ENCODE measurements at places on chromosomes 7 and 10.

- no peak for DNase-seq
Measured at GRCh38 chr10:112461029-112461887, 14.2 kb downstream of the VTI1A start.

GRCh38 chr7:84083846-84084245 lies 110.7 kb downstream of the SEMA3A start:
- no peak for DNase-seq

GRCh38 chr10:72238392-72239175 lies 22.5 kb upstream of the ASCC1 start:
- no peak for DNase-seq

DNA sequence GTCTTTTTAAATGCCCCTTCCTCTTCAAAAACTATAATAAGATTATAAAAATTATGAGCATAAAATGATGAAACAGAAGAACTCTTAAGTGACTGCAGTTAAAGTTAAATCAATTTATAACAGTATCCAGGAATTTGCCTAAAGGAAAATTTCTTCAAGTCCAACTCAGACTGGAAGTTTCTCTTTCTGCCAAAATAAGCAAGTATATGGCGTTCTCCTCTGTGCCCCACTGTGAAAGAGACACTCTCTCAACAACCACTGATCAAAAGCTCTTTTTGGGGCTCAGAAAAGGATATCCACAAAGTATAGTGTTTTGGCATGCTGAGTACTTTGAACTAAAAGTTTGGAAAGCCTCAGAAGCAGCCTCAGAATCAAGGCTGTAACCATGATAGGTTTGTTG lies 139.9 kb downstream of the SKIDA1 start:
- no peak for DNase-seq

GRCh38 chr7:19079066-19079465 lies 38.4 kb downstream of the TWIST1 start:
- no peak for DNase-seq

DNA sequence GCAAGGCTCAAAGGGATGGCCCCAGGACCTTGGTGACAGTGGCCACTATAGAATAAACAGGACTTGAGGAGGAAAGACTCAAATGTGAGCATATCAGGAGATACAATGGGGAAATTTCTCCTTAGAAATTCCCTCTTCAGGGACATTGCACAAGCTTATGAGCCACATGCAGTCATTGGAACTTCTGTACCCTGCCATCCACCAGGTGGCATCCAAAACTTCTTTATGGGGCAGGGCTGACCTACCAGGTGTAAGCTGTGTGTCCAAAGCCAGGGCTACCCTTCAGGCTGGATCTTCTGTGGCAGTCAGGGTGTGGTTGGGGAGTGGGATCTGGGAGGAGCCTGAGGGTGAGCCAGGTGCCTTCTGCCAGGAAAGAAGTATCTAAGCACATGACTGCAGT lies 36.6 kb upstream of the LRRC18 start:
- DNase-seq = peak; percentile 19

DNA sequence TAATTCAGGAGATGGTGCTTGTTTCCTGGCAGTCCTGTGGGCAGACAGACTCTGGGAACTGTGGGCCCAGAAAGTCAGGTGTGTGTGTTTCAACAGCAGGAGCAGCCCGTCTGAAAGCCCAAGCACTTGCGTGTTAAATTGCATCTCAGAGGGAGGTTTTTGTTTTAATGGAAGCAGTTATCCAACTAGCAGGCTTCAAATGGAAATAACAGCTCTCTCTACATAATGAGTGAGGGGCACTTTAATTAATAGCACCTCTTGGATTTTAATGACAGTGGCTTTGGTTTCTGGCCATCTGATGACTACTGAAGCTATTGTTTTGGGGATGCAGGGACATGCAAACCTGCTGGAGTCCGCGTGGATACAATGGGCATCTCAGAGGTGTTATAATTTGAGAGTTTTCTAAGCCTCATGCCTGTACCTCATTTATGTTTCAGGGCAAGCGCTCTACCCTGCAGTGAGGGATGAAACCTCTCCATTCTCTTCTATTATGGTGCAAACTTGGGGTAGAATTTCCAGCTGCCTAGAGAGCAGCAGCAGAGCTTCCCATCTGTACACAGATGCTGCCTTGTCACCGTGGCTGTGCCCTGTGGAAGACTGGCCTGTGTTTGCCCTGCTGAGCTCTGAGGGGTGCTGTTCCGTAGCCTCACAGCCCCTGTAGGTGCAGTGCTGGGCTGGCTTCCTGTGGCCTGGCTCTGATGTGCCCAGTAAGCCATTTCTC lies 206.6 kb upstream of the GPR26 start:
- no peak for DNase-seq

DNA sequence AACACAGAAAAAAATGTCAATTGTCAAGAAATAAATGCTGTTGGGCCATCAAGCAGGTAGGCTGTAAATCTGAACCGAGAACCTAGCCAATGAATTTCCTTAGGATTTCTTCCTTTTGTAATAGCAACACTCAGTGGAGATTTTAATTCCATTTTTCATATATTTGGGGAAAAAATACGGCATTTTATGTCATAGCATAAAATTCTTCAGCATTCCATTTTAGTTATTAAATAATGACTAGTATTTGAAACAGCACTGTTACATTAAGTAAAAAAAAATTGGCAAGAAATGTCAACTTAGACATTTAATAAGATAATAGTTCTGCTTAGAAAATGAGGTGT lies 12.3 kb upstream of the VIM start:
- no peak for DNase-seq

DNA sequence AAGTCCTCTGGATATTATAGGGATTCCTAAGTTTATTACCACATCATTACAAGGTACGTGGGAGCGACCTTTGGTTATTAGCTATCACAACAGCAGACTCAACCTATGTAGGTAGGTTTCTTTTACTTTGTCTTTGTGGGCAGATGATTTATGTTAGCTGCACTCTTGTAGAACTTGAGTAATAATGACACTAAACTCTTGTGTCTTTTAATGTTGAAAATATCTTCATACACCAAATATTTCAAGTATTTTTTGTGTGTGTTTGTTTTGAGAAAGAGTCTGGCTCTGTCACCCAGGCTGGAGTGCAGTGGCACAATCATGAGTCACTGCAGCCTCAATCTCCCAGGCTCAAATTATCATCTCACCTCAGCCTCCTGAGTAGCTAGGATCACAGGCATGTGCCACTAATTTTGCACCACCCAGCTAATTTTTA lies 19.2 kb upstream of the SUPV3L1 start:
- DNase-seq = no peak

DNA sequence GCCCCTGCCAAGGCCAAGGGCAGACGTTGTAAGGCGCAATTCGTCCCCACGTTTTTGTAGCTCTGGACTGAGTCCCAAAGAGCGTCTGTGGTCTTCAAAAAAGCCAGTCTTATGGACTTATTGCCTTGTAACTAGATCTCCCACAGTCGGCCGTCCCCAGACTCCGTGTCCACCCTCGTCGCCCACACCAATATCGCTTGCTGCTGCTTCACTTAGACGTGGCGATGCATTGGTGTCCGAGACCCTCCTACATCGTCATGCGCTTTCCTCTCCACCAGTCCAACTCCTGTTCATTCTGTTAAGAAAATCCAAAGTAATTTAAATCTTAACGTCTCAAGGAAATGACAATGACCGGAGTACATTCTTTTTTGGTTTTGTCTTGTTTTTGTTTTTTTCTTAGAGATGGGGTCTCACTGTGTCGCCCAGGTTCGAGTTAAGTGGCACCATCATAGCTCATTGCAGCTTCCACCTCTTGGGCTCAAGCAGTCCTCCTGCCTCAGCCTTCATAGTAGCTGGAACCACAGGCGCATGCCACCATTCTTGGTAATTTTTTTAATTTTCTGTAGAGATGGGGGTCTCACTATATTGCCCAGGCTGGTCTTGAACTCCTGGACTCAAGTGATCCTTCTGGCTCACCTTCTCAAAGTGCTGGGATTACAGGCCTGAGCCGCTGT lies 851 bp downstream of the KIFBP start:
- DNase-seq = no peak

- peak; percentile 47 for DNase-seq
Measured at GRCh38 chr10:14648005-14648765, 126.5 kb downstream of the FAM107B start.

GRCh38 chr10:76871697-76872295 lies 765.8 kb downstream of the KCNMA1 start:
- no peak for DNase-seq

DNA sequence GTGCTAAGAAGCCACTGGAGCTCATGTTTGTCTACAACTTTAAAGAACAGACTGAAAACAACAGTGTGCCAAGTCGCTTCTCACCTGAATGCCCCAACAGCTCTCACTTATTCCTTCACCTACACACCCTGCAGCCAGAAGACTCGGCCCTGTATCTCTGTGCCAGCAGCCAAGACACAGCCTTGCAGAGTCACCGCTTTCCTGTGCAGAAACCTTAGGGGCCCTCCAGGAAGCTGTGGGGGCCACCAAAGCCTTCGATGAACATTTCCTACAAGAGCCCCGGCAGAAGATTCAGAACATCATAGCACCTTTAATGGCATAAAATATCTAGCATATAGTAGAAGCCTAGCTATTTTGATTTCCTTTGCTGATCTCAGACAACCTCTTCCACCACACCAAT lies 88.0 kb upstream of the PRSS58 start:
- no peak for DNase-seq

DNA sequence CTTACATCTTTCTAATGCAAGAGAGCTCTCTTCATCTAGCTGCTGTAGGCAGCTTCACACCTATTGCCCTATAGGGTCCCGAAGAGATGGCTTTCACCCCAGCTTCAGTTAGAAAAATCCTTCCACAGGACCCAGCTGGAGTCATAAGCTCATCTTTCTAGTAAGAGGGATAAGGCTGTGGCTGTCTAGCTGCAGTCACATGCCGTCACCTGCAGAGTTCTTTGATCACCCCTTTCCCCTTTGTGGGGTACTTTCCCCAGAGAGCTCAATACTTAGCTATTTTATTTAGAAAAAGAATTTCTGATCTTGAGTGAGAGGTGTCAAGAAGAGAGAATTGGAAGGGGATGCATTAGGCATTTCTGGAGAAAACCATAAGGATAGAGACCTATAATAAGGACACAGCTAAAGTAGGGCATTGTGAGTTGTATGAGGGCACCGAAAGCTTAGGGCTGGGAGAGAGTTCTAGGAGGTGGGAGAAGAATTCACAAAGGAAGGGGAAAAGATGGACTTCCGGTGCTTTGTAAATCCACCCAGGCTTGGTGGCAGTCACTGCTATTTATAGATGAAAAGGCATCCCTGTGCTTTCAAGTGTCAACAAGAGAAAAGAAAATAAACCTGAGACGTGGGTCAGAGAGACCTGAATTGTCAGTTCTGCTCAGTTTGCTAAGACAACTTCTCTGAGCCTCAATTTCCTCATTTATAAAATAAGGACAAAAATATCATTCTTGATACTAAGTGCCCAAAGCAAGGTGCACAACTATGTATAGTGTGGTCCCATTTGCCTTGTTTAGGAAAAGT lies 11.1 kb upstream of the ST8SIA6 start:
- DNase-seq = no peak

- DNase-seq = no peak
Measured at GRCh38 chr7:68547799-68548198, 1050.5 kb upstream of the AUTS2 start.

DNA sequence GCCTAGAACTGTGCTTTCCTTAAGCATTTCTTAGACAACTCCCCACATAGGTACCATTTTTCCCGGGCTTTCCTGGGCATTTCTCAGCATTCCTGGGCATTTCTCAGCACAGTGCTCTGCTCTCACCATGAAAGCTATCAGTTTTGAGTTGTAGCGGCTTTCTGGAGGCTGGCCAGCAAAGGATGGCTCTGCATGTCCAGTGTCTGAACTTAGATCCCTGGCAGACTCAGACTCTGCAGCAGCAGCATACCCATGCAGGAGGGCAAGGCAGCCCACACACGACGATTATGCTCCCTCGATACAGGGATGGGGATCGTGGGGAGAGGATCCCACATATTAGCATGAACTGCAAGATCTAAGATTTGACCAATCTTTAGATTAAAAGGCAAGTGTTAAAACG lies 248.9 kb upstream of the MKI67 start:
- DNase-seq = no peak

DNA sequence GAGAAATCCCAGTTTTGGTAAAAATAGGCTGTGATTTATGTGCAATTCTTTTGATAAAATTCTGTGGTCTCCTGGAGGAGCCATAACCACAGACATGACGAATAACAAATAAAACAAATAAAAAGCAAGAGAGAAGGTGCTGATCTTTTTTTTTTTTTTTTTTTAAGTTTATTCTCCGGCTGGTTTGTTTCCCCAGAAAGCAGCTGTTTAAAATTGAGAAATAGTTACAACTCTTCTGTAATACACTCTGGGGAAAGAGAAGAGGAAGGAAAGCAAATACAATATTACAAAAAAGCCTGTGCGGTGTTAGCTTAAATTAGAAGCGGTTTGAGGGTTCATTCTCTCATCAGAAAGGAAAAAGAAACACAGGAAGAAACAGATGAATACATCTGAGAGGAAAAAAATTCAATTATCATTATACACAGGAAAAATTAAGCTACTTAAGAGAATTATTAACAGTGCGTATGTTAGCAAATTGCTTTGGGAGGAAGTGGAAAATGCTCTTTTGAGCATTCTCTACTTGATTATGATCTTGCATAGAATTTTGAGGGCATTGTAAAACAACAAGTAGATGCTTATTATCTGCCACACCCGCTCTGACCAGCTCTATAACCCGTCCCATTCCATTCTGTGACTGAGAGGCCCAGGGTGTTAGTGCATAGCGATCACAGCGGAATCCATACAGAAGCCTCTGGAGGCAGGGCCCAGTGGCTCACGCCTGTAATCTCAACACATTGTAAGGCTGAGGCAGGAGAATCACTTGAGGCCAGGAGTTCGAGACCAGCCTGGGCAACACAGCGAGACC lies 40.6 kb upstream of the WAC start:
- DNase-seq = no peak

- no peak for DNase-seq
Measured at GRCh38 chr7:118657391-118658005, 433.0 kb downstream of the ANKRD7 start.

- no peak for DNase-seq
Measured at GRCh38 chr7:142308326-142308725, 50.5 kb upstream of the PRSS58 start.

- no peak for DNase-seq
Measured at GRCh38 chr7:131103997-131104396, 223.7 kb upstream of the MKLN1 start.

- DNase-seq = no peak
Measured at GRCh38 chr10:8778713-8779112, 724.2 kb downstream of the GATA3 start.

GRCh38 chr10:17780727-17781126 lies 28.4 kb upstream of the MRC1 start:
- DNase-seq = no peak

DNA sequence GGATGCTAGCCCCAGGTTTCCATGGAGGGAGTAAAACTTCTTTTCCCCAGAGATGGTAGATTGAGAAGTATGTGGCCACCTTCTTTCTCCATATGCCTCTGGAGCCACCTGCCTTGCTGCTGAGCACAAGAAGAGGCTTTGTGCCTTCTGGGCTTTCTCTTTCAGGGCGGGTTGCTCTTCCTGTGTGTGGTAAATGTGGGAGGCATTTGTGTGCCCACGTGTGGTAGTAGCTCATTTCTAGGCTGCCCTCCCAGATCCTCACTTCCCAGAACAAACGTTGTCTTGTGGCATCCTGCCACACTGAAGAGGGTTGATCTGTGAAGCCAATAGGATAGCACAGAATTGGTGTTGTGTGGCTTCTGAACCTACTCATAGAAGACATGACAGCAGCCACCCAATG lies 342.0 kb upstream of the PODXL start:
- no peak for DNase-seq

GRCh38 chr10:77533887-77534278 lies 103.7 kb downstream of the KCNMA1 start:
- no peak for DNase-seq

Measured in frontal cortex (tissue), 4 donors.